ENCODE measurements at places on chromosomes 7 and 10.

DNA sequence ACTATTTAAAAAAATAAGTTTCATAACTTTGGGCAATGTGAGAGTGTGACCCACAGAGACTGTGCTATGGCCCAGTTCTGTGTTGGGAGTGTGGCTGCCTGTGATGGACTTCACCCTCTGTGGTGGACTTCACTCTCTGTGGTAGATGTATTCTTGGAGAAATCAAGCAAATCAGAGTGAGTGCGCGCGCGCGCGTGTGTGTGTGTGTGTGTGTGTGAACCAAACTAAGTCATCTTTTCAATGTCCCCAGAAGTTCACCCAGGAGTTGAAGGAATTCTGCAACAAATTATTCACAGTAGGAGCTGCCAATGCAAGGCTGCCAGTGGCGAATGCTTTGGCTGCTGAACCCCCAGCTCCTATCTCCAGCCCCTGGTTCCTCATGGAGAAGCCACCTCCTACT is 184.5 kb downstream of the ADAM12 start:
- no peak for DNase-seq

GRCh38 chr10:77283326-77283725 is 354.3 kb downstream of the KCNMA1 start:
- DNase-seq = no peak

GRCh38 chr10:91632671-91633550 is at the start of gene PPP1R3C:
Gene PPP1R3C (minus strand): TSS chr10:91633071. CDS start chr10:91632969, 102 bp downstream.
- peak; percentile 40 for DNase-seq

DNA sequence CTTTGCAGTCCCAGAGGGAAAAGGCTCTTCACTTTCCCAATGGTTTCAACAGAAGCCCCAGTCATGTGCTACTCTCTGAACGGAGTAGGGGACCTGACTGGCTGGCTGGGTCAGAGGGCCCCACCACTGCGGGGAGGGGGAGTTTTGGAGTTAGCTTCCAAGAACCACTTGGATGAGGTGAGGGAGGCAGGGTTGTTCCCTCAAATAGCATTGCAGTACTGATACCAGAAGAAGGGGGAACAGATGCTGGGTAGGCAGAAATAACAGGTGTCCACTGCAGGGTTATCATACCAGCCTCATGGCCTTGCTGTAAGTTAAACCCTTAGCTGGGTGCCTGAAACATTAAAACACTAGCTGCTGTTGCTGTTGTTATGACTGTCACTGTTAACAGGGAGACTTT is 131.3 kb downstream of the UBE2H start:
- DNase-seq = no peak

DNA sequence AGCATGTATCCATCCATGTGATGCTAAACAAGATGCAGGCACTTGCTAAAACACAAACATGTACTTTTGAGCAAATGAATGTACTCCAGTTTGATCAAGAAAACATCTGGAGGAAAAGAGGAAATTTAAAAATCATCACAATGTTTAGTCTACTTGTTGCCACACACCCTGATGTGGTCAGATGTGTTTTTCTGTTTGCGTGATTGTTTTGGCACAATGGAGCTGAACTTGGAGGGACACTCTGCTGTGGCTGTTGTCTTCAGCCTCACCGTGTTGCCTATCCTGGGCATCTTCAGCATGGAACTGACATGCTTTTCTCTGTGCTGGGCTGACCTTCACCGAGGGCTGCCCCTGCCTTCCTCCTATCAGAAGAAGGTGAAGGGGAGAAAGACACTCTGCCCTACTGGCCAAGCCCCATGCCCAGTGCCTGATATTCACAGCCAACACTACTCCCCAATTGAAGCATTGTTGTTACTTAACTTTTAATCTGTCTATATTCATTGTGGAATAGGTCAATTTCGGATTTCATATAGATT is 268.3 kb upstream of the IGFBP3 start:
- no peak for DNase-seq

- no peak for DNase-seq
Observed at GRCh38 chr7:48899932-48900331, 24.4 kb upstream of the CDC14C start.

DNA sequence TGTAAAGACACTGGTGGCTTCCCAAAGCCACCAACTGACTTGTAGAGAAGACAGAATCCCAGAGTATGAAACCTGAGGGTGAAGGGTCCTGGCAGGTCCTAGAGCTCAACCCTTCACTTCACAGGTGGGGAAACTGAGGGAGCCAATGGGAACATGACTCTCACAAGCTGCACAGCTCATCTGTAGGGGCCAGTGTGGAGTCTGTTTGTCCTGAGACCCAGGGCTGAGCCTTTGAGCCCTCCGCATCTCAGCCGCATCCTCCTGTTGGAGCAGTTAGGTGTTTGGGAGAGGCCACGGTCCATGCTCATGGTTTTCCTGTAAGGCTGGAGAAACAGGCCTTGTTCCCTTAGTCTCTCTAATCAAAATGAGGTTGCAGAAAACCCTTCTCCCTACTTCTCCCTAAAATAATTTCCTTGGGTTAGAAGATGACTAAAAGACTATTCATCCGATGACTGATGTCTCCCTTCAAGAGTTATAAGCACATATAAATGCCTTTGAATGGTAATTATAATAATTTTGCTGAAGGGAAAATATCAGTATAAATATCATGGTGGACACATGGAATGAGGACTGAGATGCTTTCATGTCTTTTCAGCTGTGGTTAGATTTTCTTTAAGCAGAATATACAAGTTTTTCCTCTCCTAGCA is 10.3 kb downstream of the HTRA1 start:
- no peak for DNase-seq

- no peak for DNase-seq
Observed at GRCh38 chr7:47185170-47185569, 396.7 kb downstream of the TNS3 start.

- DNase-seq = no peak
Observed at GRCh38 chr10:98925651-98926050, 310.0 kb downstream of the HPSE2 start.

DNA sequence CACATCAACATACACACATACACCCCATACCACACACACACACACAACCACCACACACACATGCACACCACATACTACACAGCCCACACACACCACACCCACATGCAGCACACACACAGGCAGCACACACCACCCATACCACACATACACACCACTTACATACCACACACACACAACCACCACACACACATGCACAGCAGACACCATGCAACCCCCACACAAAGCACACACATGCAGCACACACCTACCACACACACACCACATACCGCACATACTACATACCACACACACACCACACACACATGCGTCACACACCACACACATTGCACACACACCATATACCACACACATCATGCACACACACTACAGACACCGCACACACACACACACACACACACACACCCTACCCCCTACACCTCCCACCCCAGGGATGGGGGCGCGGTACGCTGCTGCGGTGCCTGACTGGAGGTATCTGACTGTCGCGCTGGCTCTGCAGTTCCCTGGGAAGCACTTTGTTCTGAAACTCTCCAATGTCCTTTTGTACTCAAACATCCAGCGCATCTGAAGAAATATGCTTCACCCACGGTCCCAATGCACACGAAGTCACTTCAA is 5.4 kb upstream of the TRPV6 start:
- DNase-seq = no peak

- DNase-seq = no peak
Observed at GRCh38 chr7:110400411-110400810, 690.5 kb upstream of the LRRN3 start.

GRCh38 chr7:12320241-12320986 is 83.3 kb downstream of the VWDE start:
- no peak for DNase-seq

GRCh38 chr7:94655848-94656657 is at the start of gene SGCE:
Gene SGCE (minus strand): TSS chr7:94656133. CDS start chr7:94656098, 35 bp downstream.
- peak; percentile 32 for DNase-seq

- DNase-seq = no peak
Observed at GRCh38 chr10:119859420-119860258, 13.0 kb downstream of the MCMBP start.

GRCh38 chr7:129578829-129579228 is 32.7 kb upstream of the NRF1 start:
- no peak for DNase-seq

DNA sequence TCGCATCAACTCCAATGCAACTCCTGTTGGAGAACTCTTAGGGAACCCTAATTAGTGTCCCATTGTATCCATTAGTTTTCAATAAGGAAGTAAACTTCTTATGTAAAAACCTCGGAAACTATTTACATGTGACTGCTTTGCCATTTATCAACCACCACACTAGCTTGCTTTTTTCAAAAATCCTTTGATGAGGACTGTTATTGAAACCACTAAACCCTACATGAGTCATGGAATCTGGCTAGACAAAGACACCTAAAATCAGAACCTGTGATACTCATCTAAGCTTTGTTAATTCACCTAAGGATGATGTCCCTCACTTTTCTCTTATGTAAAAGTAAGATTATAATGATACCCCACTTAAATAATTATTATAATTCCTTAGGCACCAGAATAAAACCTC is 414.1 kb upstream of the ETV1 start:
- DNase-seq = no peak

GRCh38 chr10:35212856-35213255 is 86.2 kb downstream of the CREM start:
- DNase-seq = no peak

GRCh38 chr7:128755075-128755818 is 16.1 kb downstream of the CALU start:
- no peak for DNase-seq

- no peak for DNase-seq
Observed at GRCh38 chr7:27064661-27065060, 31.1 kb downstream of the HOXA1 start.

GRCh38 chr10:62580396-62580795 is 206.2 kb downstream of the ZNF365 start:
- DNase-seq = no peak

DNA sequence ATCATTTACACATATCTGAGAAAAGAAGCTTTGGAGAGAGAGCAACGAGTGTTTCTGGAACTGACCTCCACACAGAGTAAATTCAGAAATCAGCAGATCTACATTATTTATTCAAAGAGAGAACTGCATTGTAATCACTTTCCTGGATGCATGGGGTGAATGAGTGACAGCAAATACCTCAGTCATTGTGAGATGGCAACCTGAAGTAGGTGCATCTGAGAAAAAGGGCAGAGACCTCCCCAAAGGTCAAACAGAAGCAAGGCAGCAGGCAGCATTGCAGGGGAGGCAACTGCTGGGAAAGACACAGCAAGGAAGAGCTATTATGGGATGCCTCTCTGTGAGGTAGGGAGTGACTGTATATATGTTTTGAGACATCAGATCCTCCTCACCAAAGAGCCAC is 26.5 kb upstream of the SMIM30 start:
- no peak for DNase-seq

DNA sequence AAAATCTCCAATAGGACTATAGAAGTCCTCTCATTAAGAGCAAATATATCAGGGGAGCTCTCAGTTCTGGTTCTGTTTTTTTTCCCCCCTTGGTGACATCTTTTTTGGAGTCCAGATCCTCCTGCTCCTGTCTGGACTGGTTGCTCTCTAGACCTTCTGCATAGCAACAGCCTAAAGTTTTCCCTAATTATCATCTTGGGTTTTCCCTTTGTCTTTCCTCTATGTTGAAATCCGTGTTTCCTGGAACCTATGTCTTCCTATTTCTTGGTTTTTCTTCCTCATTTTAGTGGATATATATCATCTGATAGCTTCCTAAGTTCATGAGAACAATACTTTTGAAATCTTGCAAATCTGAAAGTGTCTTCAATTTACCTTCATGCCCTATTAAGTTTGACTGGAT is 29.7 kb upstream of the MTERF1 start:
- no peak for DNase-seq

GRCh38 chr10:122702275-122702674 is 2.6 kb upstream of the C10orf120 start:
- DNase-seq = no peak

- DNase-seq = no peak
Observed at GRCh38 chr10:32618482-32618881, 172.5 kb downstream of the CCDC7 start.

GRCh38 chr7:20447021-20447650 is 116.4 kb downstream of the ITGB8 start:
- no peak for DNase-seq

DNA sequence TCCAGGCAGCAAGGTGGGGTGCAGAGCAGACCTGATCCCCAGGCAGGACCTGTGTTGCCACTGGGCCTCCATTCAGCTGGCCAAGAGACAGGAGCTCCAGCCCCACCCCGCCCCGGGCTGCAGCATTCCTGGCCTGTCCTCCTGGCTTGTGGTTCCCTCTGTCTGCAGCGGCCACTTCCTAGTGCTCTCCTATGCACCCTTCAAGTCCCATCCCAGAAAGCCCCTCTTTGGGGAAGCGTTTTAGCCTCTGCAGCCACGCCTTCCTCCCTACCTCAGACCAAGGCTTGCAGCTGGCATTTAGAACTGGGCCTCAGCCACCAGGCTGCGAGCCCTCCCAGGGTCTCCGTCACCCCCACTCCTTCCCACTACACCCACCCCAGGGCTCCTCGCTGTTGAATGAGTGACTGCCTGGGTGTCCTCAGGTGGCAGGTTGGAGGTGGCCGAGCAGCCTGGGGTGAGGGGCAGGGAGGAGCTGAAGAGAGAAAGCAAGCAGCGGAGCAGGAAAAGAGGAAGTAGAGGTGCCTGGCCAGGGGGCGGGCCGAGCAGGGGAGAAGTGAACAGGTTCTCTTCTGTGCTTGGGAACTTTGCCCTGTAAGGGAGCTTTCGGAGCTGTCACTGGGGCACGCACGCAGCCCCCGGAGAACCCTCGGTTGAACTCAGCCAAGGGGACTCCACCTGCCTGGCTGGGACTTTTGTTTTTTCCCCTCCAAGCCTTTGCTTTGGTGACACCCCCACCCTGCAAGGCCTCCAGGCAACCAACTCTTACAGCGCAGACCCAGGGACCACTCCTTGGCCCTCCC is 109.1 kb upstream of the TNRC18 start:
- DNase-seq = peak; percentile 52

DNA sequence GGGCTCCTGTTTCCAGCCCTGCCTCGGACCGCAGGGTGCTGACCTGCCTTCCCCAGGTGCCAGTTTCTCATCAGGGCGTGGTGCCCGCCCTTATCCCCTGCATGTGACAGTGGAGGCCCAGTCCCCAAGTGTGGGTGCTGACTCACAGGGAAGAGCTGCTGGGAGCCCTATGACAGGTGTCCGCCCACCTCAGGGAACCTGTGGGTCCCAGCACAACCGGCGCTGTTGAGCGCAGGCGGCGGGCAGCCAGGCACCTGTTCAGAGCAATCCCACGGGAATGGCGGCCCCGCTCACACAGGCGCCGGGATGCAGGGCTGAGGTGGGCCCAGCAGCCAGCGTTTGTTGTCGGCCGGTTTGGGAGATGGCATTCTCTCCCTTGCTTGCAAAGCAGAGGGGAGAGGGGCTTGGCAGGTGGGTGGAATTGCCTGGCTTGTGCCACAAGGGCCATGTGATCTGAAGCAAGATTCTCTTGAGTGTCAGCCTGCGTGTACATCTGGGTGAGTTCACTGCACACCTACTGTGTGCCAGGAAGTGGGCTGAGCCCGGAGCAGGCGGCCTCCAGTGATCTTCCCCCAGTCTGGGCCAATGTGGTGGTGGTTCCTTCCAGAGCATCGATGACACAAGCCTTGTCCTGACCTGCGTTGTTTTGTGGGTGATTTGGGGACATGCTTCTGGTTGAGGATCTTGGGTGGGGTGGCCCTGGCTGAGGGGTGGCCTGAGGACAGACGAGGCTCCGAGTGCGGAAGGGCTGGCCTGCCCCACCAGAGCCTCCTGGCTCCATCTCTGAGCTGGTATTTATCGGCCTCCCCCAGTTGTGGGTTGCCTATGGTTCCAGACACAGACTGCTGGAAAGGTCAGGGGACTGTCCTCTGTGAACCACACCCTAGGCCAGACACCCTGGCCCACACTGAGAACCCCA is 2.4 kb downstream of the PWWP2B start:
- no peak for DNase-seq

GRCh38 chr7:115271332-115272235 is 349.7 kb downstream of the MDFIC start:
- no peak for DNase-seq

All from stimulated activated CD8-positive, alpha-beta memory T cell treated with anti-CD3 and anti-CD28 coated beads, Interleukin-2, amount 100 ng/mL, for 48 hours (primary cell).